ENCODE measurements at places on chromosomes 16 and 17.
A peak's percentile ranks its signal among the peaks of the same experiment; 100 is the strongest.

DNA sequence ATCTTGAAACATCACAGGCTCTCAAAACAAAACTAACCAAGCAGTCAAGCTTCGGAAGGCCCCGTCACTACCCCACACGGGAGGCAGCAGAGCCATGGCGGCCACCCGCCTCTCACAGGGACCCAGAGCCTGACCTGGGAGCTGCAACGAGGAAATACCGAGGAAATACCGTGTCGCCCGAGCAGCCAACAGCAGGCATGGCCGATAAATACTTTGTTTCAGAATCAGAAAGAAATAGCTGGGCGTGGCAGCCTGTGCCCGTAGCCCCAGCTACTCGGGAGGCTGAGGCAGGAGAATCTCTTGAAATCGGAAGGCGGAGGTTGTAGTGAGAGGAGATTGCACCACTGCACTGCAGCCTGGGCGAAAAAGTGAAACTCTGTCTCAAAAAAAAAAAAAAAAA is 6.9 kb downstream of the LMF1 start:
- no peak for DNase-seq

DNA sequence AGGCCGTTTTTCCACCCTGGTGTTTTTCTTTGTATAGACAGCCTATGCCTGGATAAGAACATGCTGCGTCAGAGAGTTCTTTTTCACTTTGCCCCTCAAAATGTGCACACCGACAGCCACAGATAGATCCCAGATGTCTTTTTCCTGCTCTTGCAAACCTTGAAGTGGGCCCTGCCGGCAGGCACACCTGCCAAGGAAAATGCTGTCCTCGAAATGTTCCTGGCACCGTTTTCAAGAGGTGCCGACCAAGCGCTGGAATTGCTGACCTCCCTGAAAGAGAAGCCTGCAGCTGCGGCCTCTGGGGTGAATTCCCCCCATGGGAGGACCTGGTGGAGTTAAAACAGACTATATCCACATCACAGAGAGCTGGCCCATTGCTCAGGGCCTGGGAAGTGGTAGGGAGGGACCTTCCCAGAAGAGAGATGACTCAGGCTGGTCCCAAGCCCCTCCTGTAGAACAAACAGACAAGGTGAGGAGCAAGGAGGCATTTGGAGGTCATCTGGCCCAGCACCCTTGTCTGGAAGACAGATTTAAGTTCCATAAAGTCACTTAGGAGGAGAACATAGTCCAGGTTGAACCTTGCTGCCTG is 668.1 kb downstream of the MAF start:
- no peak for DNase-seq

DNA sequence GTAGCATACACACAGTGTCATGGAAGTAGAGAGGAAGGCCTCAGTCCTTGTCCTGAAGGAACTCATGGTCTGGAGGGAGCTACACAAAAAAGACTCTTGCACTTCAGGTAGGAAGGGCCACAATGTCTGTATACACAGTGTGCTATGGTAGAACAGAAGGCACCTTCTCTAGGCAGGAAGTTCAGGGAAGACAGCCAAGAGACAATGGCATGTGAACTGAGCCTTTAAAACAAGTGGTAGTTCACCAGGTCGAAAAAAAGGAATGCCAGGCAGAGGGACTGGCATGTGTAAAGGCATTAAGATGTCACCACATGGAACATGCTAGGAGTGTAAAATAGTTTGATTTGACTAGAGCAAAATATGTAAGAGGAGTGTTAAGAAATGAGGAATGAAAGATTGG is 9.7 kb downstream of the GNAO1 start:
- no peak for DNase-seq

GRCh38 chr16:88570691-88571092 is 489 bp downstream of the ZC3H18 start:
- no peak for DNase-seq

DNA sequence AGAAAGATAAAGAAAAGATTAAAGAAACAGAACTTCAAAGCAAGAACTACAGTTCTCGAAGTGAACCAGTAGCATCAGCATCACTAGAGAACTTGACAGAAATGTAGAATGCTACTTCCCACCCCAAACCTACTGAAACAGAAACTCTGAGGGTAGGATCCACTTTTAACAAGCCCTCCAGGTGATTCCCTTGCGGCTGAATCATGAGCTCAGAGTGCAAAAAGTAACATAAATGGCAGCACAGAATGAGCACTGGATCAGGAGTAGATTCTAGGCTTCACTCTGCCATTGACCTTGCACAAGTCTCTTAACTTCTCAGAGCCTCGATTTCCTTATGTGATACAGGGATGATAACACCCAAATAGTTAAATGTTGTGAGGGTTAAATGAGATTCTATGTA is 5.8 kb downstream of the TOM1L2 start:
- DNase-seq: no peak

- DNase-seq: no peak
These were observed 66.0 kb downstream of the SNX20 start for GRCh38 chr16:50614955-50615724.

DNA sequence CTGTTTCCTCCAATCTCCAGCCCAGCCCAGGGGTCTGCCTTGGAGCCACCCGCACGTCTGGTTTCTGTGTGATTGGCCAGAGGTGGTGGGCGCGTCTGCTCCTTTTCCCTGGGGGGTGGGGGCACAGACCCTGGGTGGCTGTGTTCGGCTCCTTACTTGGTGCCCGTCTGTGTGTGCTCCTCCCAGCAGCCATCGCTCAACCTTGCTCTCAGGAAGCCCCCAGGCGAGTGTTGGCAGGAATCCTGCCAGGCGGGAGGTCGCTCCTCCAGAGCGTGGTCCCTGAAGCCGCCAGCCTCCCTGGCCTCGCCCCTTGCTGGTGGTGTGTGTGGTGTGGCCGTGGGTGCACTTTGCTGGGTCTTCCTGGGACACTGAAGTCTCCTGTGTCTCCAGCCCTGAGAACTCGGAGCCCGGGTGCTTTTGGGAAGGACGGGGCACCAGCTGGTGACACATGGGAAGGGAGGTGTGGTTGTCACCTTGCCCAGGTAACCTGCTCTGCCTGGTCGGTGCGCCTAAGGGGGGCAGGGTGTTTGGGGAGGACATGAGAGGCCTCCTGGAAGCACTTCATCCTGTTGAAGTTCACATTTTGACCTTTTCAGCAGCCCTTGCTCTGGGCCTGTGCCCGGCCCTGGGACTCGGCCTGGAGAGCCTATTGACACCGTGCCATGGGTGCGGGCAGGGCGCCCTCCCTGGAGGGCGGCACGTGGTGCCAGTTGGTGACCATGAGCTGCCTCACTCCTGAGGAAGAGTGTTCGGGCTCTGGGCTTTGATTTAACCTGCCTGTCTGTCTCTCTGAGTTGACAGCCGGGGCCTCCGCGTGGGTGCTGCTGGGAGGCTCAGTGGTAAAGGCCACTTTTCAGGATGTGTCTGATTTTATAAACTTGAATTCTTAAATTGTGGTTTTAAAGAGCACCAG is 49.0 kb upstream of the ZNF750 start:
- DNase-seq: no peak

DNA sequence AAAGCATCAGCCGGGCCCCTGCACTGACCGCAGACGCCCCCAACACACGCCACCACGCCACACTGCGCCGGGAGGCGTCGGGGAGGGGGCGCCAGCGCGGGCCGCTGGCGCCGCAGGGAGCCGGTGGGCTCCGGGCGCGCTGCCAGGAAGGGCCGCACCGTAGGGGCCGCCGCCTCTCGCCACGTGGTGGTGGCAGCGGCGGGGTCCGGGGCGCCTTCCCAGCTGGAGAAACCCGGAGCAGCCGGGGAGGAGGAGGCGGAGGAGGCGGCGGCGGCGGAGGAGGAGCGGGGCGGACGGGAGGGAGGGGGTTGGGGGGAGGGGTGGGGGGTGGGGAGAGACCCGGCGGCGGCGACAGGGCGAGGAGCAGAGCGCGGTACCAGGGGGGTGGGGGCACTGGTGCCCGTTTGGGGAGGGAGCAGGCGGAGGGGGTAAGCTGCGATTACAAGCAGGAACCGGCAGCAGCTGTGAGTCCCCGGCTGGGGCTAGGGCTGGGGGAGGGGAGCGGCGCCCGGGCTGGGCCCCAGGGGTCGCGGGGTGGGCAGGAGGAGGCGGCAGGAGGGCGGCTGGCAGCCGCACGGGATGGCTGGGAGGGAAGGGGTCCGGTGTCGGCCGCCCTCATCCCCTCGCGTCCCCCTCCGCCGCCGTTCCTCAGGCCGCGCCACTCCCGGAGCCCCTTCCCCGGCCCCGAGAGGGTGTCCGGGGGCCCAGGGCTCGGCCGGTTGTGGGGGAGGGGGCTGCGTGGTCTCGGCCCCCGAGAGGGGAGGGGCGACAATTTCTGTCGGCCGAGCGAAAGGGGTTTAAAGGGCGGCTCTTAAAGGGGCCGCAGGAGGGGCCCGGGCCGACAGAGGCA is at the start of gene TBKBP1:
TSS of gene TBKBP1 (plus strand) at position 431 of the 850 bp plus-strand sequence. CDS start 1,952 bp downstream, outside the sequence.
- peak; percentile 43 for DNase-seq

DNA sequence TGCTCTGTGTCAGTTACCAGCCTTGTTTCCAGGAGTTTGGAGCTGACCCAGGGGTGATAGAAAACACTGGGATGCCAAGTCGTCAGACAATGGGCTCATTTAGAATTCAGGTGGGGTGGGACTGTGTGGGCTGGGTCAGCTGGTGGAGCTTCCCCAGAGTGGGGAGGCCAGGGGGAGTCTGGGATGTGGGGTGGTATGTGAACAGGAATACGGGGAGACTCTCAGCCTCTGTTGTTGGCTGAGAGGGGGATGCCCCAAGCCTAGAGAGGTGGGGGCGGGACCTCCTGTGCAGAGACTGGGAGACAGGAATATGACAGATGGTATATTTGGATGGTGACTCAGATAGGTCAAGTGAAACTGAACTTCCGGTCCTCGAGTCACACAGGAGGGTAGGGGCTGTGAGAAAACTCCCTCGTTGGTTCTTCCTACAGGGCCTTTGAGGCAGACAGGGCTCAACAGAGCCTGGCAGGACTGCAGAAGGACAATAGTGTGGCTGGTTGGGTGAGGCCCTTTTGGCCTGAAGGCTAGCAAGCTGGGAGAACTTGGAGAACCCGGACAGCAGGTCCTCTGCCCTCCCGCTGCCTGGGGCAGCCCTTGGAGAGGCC is 23.7 kb downstream of the CDH1 start:
- no peak for DNase-seq

- DNase-seq: no peak
These were observed 20.4 kb upstream of the ADAM11 start for GRCh38 chr17:44738214-44738906.

- no peak for DNase-seq
These were observed 12.4 kb downstream of the TAT start for GRCh38 chr16:71564335-71564967.

DNA sequence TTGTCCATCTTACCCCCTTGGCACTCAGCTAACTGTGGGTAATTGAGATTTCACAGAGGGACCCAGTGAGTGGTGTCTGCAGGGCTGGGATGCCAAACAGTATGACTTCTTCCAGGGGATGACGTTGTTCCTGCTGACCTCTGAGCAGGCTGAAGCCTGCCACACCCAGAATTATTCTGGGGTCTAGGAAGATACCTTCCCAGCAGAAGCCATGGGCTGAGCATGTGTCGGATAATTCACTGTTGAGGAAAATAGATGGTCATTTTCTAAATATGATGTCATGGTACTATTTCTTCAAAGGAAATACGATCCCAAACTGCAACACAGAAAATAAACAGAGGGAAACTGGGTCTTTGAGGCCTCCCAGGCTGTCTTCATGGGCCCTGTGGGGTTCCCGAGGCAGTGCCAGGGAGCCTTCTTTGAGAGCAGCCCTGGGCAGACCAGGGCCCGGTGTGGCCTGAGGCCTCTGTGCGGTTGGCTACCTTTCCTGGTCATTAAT is 17.4 kb downstream of the WNT9B start:
- DNase-seq: no peak

DNA sequence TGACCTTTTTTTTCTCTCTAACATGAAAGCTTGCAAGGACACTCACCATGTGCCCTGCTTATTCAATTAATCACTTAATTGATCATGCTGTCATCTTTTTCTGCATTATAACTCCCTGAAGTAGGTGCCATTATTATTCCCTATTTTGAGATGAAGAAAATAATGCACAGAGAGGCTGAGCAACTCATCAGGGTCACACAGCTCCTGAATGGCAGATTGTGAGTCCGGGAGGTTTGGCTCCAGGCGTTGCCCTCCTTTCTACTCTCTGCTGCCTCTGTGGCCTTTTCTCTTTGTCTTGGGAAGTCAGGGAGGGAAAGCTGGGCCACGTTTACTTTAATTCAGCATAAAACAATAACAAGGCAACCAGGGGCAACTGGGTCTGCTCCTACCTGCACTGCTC is 17.2 kb upstream of the N4BP1 start:
- DNase-seq: no peak

DNA sequence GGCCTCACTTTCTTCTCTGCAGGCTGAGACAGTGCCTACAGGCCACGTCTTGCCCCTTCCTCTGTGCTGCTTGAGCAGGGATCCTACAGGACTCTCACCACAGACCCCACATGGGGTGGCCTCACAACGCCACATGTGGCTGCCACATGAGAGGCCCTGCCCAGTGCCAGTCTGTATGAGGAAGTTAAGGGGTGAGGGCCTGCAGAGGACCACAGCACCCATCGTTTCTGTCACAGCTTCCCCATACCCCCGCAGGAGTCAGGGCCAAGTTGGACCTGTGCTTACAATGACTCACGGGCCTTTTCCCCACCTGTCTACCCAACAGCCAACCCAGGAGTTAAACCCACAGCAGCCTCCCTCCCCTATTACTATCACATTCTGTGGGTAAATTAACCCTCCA is 2.9 kb upstream of the GSDMB start:
- no peak for DNase-seq

GRCh38 chr17:44767493-44767892 is 8.7 kb downstream of the ADAM11 start:
- no peak for DNase-seq

DNA sequence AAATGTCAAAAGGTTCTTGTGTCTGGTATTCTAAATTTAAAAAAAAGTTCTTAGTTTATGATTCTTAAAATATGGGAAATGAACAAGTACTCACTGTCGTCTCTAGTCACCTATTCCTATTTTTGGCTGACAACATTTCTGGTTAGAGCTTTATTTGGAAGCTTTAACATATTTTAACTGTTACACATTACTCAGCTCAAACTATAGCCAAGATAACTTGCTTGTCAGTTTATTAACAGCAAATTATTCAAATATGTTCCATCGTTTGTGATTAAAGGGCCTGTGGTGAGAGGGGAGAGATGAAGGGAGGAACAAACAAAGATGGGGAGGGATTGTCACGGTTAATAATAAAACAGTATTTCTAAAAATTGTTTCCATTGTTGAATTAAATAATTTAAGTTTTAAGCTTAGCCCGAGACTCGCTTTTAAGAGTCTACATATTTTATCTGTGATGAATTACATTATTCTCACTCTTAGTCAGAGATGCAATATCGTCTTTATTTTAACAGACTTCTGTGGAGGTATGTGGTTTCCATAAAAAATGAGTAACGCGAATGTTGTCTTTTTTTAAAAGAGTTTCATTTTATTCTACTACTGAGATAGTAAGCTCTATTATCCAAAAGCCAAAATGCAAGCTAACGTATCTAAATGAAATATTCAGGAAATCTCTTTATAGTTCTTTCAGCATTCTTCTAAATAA is 321.9 kb upstream of the PMFBP1 start:
- DNase-seq: peak; percentile 55

- DNase-seq: no peak
These were observed 13.6 kb upstream of the SLC4A1 start for GRCh38 chr17:44281570-44281969.

DNA sequence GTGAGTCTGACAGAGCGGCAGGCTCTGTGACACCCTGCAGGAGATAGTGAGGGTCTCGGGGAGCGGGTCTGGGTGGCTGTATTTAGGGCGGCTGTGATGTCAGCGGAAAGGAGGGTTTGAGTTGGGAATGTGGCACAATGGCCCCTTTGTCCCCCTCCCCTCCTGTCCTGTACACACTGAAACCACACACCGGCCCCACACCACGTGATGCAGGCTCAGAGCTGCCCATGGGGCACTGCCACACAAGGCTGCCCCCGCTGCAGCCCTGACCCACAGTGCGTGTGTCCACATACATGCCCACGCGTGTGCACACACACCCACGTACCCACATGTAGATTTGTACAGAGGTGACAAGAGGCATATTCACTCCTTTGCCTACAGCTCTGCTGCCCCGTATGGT is 15.3 kb downstream of the SGCA start:
- DNase-seq: no peak

Measured in fibroblast of skin of left quadriceps (primary cell).